ENCODE measurements at places on chromosomes 1 and 21. TPM values are rescaled to one million over a fixed set of nuclear protein-coding genes. Genes with fewer than 3 reads are reported as not detected.
A peak's percentile ranks its signal among the peaks of the same experiment; 100 is the strongest.

DNA sequence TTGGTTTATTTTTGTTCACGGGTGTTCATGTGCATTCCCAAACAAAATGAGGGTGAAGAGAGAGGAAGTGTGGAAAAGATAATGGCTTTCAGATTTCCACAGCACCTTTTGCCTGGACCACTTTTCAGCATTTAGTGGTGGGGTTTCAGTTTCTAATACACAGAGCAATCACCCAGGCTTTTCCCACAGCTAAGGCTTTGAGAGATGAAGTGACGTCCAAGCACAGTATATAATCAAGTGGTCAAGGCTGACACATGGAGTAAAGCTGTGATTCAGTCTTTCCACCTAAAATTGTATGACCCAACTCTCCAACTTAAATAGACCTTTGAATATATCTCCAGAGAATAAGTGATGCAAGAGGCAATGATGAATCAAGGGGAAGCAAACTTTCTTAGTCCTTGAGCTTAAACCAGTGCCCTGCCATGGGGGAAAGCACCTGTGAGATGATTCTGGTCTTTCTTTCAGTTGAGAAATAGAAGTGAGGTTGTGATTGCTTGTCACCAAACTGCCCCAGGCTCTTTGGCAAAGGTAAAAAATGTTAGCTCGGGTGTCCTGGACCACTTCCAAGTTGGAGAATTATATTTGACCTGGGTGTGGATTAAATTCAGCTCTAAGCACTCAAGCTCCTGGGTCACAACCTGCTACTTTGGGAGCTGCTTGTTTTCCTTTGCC is 2.4 kb upstream of the PIK3R3 start:
- no peak for DNase-seq

DNA sequence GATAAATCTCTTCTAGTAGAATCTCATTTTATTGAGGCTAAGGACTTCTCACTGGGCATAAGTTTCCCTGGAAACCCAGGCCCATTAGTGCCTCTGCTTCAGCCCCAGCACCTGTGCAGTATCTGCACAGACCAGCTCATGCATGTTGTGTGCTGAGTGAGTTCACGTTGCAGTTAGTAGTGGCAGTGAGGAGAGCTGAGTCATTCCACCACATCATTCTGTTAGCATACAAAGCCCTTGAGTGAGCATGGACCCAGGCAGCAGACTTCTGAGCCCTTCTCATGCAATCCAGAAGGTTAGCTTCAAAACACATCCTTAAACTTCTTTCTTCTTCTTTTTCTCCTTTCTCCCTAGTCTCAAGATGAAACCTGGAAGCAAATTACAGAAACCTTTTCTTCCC is 45.8 kb upstream of the NTPCR start:
- no peak for DNase-seq

DNA sequence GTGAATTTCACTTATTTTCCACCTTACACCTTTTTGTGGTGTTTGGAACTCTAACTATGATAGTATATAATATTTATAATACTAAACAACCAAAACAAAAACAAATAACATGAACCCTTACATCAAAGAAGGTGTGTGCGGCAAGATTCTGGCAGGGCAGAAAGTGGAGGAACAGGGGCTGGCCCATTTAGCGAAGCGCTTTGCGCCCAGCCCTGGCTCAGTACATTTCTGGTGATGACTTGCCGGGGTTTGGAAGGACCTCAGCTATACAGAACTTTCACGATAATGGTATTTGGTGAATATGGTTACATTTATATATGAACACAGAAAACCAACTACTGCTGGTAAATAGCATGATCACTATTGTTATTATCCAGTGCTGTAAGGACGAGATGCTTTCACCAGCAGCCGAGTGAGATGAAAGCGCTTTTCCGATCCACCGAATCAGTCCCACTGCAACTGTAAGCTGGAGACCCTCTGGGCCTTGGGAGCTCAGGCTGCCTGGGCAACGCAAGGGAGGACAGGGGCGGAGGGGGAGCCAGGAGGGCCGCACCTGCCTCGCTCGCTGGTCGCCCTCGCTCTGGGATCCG is 63.9 kb downstream of the CD247 start:
- no peak for DNase-seq

DNA sequence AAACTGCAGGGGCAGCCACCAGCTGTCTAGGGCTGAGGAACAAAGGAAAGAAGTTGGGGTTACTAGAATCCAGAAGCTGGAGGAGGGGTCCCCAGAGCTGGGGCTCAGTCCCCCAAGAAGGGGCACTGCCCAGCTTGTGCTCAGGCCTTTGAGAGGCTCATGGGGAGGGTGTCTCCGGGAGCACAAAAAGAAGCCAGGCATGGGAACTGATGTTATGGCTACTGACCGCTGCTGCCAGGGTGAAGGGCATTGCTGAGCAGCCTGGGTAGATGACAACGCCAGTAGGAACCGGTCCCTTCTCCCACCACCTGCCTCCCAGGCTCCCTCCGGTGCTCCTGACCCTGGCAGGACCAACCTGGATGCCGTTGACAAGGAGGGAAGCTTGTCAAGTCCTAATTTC is 762.5 kb upstream of the TPTE start:
- DNase-seq, result no peak

DNA sequence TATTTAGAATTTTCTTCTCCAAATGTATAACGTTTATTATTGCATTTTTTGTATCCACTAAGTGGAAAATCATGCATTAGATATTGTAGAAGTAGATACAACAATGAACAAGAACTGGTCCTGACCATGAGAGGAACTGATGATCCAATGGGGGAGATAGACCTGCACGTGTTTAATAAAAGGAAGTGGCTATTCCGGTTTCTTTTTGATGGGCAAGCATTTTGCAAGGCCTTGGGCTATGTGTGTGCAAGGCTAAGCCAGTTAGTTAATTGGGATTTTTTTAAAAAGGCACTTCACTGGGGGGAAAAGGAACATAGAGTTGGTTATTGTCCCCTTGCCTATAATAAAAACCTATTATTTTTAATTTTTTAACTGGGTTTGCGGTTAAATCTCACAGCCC is 961 bp upstream of the VCAM1 start:
- DNase-seq, result no peak

DNA sequence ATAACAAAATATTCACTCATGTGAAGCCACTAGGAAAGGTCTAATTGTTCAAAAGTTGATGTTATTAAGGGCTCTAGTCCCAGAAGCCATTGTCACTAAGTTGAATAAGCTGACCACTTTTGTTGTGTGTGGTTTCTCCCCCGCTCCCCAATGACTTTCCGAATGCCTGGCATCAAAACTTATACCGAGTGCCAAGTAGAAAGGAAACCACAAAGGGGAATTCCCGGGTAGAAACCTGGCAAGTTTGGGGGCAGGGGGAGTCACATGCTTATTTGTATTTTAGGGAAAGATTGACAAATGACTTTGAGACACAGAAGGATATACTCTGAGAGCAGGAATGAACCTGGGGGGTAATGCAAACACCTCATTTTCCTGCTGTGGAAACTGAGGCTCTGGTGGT is 154.1 kb downstream of the TGFBR3 start:
- no peak for DNase-seq

- DNase-seq, result peak; percentile 72
Observed at GRCh38 chr1:27527890-27528817, 38.2 kb upstream of the WASF2 start.

- DNase-seq, result no peak
Observed at GRCh38 chr1:216390956-216391355, 32.3 kb downstream of the USH2A start.

DNA sequence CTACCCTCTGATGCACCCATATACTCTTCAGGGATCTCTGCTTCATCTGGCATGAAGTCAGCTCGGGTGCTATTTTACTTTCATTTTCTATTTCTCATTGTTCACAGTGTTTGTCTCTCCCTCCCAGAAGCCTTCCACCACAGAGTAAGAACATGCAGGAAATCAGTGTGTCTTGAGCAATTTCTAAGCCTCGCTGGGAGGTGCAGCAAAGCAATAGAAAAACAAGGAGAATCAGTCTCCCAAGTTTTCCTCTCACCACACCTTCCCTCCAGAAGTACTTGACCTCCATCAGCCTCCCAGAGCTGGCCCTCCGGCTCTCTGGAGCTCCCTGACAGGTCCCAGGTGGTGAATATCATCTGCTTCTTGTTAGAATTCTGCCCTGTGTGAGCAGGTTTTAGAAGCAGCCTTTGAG is 594.7 kb upstream of the CAMK1G start:
- peak; percentile 31 for DNase-seq

DNA sequence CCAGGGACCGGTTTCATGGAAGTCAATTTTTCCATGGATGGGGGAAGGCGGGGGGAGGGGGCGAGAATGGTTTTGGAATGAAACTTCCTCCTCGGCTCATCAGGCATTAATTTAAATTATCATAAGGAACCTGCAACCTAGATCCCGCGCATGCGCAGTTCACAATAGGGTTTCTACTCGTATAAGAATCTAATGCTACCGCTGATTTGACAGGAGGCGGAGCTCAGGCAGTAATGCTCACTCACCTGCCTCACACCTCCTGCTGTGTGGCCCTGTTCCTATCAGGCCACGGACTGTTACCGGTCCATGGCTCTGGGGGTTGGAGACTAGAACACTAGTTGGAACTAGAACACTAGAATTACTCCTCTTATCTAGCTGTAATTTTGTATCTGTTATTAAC is 38.0 kb downstream of the PRRX1 start:
- DNase-seq, result no peak

The CFHR3 gene
- polyA plus RNA-seq, result 0.59 TPM

The OR10J5 gene
- not detected for polyA plus RNA-seq

The F3 gene
- 48.8 TPM for polyA plus RNA-seq

The SLC22A15 gene
- polyA plus RNA-seq, result 7.6 TPM

The PLEKHN1 gene
- 0.90 TPM for polyA plus RNA-seq

The SLC6A9 gene
- polyA plus RNA-seq, result 7.3 TPM

The FOXO6 gene
- 2.4 TPM for polyA plus RNA-seq

Data from left renal pelvis (tissue), 4 donors.